ENCODE measurements at places on chromosomes 2 and 18.

- no peak for DNase-seq
Measured at GRCh38 chr2:134282629-134283400, 28.9 kb downstream of the MGAT5 start.

- DNase-seq: no peak
Measured at GRCh38 chr2:23468474-23469141, 83.6 kb downstream of the KLHL29 start.

GRCh38 chr2:69163556-69163955, 150.6 kb downstream of the ANTXR1 start:
- no peak for DNase-seq

- DNase-seq: peak; percentile 37
Measured at GRCh38 chr18:58268849-58269248, 224.8 kb downstream of the NEDD4L start.

DNA sequence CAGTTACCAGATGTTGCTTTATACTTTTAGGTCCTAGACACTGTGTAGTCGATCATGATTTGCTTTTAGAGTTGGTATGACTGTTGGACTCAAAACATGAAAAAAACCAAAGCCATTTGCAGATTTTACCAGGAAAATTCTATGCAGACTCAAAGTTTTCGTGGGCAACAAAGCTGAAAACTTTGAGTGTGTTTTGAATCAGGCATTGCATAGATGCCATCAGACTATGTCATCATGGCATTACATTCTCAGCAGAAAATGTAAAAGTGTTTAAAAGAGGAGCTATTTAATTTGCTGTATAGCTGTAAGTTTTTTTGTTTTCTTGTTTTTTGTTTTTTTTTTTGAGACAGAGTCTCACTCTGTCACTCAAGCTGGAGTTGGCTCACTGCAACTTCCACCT, 43.5 kb upstream of the ELAC1 start:
- peak; percentile 25 for DNase-seq

DNA sequence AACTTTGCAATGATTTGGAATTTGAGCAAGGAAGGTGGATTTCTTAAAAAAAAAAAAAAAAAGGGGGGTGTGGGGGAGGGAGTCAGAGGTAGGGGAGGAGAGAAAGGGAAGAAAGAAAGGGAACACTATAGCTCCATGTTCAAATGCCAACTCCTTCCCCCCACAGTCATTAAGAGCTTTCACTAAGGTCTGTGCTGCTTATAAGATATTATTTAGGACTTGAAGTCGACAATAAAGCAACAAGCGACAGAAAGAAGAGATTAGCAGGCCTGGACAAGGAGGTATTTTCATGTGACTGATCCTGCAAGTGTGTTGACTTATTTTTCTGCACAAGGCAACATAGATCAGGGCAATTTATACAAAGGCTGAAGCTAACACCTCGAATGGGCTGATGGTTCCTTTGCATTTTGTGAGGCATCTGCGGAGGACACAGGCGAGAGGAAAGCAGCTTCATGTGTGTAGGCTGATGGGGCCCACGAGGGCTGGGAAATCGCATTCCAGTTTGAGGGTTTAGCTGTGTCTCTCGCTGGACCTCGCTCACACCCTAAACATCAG, 382.0 kb downstream of the SOX11 start:
- no peak for DNase-seq

DNA sequence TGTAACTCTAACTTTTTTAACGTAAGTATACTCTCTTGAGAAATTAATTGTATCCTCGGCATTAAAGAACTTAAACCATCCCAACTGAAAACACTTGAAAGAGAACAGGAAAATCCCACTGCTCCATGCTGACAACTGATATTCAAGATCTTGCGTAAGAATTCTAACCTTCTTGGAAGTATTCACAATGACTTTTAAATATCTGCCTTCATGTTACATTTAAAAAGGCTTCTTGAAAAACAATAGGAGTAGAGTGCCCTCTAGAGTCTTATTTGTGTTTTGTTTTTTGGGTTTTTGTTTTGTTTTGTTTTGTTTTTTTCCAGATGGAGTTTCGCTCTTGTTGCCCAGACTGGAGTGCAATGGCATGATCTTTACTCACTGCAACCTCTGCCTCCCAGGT, 65.4 kb upstream of the DNAJC10 start:
- peak; percentile 50 for DNase-seq

GRCh38 chr18:3931013-3931315, 481.0 kb downstream of the TGIF1 start:
- no peak for DNase-seq

DNA sequence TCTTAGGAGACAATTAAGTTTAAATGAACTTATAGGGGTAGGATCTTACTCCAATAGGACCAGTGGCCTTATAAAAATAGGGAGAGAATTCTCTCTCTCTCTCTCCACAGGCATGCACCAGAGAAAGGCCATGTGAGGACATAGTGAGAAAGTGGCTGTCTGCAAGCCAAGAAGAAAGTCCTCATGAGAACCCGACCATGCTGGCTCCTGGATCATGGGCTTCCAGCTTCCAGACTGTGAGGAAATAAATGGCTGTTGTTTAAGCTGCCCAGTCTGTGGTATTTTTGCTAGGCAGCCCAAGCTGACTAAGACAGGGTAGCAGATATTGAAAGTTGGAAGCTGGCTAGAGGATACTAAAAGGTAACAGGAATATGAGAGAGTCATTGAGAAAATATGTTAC, 454.0 kb downstream of the NBAS start:
- peak; percentile 3 for DNase-seq

GRCh38 chr2:160252278-160252887, 52.3 kb upstream of the ITGB6 start:
- DNase-seq: peak; percentile 38

DNA sequence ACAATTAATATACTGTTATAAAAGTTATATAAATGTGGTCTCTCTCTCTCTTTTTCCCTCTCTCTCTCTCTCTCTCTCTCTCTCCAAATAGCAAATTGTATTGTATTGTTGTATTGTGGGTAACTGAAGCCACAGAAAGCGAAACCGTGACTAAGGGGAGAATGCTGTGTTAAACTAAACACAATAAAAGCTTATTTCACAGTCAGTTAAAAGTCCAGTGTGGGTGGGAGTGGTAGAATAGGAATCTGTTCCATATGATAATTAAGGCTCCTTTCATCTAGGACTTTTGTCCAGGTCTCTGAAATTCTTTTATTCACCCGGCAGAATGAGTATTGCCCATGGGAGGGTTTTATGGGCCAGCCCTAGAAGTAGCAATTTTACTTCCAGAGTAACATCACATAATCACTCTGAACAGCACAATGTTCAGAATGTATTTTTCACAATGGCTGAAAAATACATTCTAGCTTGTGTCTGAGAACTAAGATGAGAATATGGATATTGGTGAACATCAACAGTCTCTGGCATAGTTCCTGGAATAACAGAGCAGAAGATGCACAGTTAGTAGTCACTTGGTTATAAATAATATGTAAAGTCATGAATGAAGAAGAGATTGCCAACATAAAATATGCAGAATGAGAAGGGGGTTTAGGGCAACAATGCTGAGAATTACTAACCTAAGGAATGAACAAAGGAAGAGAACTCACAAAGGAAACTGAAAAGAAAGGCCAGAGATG, 399.1 kb downstream of the PLCL1 start:
- no peak for DNase-seq

GRCh38 chr2:207318181-207318628, 152.5 kb upstream of the KLF7 start:
- DNase-seq: no peak

GRCh38 chr18:51330148-51330547, 132.7 kb upstream of the MEX3C start:
- peak; percentile 75 for DNase-seq

GRCh38 chr2:86272111-86272510, 65.3 kb downstream of the REEP1 start:
- DNase-seq: no peak

- DNase-seq: no peak
Measured at GRCh38 chr2:143805666-143806065, 676.4 kb downstream of the ARHGAP15 start.

DNA sequence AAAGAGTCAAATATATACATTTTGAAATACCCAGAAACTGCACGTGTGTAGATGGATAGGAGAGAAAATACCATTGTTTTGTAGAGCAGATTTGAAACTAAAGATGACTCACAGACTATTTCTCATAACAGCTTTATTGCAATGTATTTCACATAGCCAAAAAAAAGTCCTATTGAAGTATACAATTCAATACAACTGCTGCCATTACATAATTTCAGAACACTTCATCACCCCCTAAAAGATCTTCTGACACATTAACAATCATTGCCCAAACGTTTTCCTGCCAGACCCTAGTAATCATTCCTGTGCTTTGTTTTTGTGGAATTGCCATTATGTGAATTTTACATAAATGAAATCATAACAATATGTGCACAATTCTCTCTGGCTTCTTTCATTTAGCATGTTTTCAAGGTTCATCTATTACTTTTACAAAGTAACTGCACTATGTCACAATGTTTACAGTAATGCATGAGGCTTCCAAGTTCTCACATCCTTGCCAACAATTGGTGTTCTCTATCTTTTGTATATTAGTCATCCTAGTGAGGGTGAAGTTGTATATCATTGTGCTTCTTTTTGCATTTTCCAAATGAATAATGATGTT, 378.6 kb upstream of the CWC22 start:
- DNase-seq: peak; percentile 12

GRCh38 chr2:222842491-222843174, 18.2 kb upstream of the ACSL3 start:
- no peak for DNase-seq

- DNase-seq: no peak
Measured at GRCh38 chr2:108458082-108458481, 9.1 kb downstream of the GCC2 start.

DNA sequence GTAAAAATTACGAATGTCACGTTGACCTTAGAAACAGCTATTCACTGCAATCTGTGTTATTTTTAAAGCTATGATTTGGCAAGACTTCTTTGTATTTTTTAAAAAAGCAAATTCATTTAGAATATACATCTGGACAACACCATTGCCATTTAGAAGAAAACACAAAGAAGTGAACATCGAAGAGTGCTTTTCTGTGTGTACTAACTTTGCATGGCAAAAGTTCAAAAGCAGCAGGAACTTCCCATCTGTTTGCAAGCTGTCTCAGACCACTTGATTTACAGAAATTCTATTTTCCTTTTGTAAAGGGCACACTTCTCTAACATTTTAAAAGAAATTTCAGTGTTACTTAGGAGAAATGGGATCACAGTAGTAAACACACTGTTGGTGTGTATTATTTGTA, 145.9 kb downstream of the CALCRL start:
- no peak for DNase-seq

DNA sequence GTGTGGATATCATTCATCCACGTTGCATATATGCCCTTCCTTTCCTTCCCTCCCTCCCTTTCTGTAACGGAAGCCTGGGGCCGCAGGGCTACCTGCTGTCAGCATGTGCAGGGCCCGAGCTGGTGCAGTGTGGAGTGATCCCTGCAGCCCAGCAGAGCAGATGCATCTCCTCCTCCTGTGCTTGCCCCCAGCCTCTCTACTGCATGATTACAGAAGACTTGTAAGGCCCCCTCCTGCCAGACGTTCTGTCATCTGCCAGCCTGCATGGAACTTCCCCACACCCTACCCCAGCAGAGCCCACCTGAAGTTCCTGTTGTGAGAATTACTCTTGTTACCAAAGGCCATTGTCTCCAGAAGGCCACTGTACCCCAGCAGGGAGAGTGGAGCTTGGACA, 67.5 kb upstream of the FOSL2 start:
- DNase-seq: no peak

DNA sequence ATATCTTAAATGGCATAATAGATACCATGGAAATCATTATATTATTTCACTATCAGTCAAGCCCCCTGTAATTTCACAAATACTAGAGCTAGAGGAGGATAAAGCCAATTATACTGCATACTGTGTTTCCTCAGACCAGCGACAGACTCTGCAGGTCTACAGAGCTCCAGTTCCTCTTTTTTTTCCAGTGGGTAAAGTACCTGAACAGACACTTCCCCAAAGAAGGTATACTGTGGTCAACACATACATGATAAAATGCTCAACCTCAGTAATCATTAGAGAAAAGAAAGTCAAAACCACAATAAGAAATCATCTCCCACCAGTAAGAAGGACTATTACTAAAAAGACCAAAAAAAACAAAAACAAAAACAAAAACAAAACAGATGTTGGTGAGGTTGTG, 44.6 kb downstream of the SCN7A start:
- DNase-seq: no peak

DNA sequence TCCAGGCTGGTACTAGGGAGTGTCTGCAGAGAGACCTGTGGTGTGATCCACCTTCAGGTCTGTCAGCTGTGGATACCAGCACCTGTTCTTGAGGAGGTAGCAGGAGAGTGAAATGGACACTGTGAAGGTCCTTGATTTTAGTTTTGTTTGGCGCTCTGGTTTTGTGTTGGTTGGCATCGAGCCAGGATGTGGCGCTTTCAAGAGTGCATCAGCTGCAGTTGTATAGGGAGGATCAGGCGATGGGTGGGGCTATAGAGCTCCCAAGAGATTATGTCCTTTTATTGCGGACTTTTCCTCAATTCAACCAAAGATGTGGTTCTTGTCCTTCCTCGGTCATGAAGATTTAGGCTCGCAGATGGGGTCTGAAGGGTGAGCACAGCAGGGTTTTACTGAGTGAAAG, 37.5 kb downstream of the SLC39A10 start:
- no peak for DNase-seq

DNA sequence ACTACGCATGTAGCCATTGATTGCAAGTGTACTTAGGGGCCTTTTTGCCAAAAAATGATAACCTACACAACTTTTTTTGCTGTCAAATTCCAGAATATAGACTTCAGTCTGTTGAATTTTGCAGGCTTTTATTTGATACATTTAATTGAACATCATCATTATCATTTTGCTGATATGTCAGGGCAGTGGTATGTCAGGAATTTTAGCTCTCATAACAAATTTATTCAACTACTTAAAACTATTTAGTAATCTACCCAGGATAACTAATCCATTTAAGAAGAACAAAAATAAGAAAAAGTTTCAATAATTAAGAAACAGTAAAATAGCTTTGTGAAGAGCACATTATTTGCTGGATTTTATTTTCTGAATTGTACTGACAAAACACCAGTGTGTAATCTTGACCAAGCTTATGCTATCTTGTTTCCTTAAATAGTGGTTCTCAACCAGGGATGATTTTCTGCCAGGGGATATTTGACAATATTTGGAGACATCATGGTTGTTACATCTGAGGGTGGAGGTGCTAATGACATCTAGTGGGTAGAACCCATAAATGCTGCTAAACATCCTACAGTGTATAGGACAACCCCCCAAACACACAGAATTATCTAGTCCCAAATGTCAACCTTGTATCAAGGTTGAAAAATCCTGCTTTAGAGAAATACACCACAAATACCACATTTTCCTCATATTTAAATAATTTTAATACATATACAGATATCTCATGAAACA, 12.1 kb upstream of the TTN start:
- no peak for DNase-seq

- DNase-seq: peak; percentile 61
Measured at GRCh38 chr2:11873356-11874154, 127.1 kb downstream of the LPIN1 start.

Data from fibroblast of skin of scalp (primary cell).